Natural killer cell (primary cell): ENCODE measurements at places on chromosomes 4 and X.

DNA sequence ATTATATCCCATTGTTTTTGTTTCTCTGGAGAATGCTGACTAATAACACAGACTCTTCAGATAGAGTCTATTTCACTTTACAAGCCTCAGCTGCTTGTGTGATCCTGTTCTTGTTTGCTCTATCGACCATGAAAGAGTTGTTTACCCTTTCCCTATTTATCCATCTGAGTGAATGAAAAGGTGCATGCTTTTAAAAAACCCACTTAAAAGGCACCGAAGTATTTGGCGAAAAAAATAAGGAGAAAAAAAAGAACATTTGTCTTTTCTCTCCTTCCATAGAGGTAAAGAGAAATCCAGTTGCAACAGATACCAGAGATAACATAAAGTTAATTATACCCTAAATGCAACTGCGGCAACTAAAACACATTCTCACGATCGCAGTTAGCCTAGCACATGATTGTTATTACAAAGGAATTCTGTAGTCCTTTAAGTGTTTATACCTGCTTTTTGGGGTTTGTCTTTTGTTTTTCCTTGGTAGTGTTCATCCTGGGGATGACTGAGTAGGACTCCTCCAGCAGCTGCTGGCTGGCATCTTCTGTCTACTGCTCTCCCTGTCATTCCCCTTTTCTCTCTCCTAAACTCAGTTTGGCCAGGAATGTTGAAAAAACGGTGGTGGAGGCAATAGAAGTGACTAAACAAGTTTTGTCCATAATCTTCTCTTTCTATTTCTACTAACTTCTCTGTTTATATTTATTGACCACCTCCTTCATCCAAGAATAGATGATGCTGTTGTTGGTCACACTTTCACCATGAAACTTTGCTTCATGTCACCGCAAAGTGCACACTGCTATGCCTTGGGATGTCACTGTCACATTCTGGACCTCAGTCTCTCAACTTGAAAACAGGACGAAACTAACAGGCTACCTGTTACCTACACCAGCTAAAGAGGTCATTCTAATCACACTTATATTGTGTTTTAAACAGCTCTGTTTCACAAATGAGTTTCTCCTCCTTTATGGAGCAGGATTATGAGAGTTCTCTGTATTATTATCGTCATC, 41.9 kb upstream of the FRAS1 start:
- DNase-seq = no peak

DNA sequence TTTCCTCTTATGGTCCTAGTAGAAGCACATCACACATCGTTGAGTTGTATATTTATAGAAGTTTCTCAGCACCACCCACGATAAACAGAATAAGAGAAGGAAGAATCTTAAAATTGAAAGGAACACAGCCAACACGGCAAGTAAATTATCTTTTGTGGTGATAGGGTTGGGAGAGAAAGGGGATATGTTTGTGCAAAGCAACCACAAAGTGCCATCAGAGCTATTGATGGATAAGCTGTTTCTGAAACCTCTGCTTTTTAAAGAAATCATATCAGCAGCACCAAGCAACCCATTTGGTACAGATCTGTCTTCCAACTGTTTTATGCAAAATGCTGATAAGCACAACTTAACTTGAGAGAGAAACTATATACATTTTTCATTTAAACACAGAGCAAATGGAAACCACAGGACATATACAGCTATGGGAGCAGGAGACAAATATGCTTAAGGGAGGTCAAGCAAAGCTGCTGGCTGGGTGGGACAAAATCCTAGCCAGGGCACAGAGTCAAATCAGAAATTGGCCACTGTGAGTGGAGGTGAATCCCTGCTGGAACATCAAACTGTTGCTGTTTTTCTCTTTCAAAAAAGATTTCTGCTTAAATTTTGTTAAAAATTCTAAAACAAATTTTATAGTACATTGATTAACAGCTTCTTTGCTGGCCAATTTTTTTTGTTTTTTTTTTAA, 194.0 kb upstream of the HHIP start:
- no peak for DNase-seq

DNA sequence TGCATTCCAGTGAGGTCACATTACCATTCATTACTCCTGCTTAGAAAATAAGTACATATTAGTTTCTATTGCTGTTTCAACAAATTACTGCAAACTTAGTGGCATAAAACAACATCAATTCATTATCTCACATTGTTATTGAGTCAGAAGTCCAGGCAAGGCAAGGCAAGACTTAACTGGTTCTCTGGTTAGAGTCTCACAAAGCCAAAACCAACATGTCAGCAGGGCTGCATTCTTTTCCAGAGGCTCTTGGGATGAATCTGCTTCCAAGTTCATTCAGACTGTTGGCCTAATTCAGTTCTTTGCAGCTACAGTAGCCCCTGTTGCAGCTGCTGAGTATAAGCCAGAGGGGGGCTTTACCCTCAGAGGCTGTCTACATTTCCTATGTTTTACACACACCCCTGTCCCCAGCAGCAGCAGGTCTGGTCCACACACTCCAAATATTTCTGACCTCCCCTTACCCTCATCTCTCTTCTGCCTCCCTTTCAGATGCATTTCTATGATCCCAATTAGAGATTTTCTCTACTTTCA, 892.1 kb upstream of the EPHA5 start:
- DNase-seq = no peak

DNA sequence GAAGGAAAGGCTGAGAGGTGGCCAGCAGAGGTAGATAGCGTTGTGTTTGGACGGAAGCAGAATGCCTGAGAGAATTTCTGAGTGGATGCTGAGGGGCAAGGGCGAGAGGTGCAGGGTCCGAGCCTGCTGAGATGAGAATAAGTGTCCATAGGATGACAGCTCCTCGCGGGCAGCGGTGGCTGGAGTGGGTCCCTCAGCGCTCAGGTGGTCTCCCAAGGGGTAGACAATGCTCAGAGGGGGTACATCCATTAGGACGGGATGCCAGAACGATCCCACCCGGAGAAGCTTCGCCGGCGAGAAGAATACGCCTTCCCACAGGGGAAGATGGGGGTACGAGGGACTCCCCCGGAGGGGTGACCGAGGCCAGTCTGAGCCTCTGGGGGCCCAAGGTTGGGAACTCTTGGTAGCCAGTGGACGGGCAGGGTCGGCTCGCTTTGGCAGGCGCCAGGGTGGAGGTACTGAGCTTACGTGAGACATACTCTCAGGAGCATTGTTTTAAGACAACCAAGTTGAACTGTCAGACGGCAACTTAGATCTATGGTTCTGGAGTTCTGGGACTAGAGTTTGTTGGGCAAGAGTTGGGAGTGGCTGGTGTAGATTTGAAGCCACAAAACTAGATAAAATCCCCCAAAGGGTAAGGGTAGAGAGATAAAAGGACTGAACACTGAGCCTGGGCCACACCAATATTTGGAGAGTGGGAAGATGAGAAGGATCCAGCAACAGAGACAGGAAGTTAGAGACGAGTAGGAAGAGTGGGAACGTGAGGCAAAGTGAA, 15.8 kb downstream of the BRCC3 start:
- no peak for DNase-seq

DNA sequence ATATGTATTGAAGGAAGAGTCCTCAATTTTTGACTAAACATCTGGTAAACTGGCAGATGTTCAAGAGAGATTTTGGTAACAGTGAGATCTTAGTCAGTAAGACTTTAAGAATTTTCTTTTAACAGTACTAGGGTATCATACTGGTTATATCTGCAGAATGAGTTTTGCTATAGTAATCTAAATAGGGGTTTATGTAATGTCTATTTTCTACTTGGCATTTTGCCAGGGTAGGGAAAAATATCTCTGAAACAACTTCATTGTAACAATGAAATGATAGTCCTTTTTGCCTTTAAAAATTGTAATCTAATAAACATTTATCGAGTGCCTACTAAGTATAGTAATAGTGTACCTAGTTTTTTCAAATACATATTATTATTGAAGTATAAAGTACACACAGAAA, 32.1 kb downstream of the XK start:
- DNase-seq = no peak

DNA sequence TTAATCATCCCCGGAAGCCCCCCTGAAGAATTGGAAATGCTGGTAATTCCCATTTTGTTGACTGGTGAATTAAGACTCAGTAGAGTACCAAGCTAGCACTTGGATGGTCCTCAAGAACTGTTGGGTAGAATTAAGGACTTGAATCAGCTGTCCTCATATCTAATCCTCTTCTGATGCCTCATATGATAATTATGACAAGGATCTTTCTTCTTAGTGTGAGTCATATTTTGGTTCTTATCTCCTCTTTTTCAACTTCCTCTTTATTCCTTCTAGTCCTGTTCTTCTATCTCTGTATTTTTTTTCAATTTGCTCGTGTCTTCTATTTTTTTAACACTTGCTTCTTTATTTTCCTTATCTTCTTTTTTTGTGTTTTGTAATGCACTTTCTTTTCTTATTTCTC, 206.3 kb upstream of the ANXA3 start:
- DNase-seq = no peak

- no peak for DNase-seq
These were observed 25.5 kb upstream of the FHL1 start for GRCh38 chrX:136121788-136122187.

DNA sequence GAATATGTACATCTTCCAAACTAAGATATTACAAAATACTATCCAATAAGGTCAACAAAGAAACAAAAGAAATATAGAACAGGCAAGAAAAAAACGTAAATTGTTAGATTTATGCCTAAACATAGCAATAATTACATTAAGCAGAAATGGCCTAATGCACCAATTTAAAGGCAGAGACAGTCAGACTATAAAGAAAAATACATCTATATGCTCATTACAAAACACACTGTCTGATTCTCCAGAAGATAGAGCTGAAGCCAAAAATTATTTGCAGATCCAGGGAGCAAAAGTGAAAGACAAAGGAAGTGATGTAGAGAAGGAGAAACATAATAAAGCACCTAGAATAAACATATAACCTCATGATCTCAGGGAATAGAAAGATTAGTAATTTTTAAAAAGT, 246.9 kb downstream of the PAPSS1 start:
- no peak for DNase-seq

DNA sequence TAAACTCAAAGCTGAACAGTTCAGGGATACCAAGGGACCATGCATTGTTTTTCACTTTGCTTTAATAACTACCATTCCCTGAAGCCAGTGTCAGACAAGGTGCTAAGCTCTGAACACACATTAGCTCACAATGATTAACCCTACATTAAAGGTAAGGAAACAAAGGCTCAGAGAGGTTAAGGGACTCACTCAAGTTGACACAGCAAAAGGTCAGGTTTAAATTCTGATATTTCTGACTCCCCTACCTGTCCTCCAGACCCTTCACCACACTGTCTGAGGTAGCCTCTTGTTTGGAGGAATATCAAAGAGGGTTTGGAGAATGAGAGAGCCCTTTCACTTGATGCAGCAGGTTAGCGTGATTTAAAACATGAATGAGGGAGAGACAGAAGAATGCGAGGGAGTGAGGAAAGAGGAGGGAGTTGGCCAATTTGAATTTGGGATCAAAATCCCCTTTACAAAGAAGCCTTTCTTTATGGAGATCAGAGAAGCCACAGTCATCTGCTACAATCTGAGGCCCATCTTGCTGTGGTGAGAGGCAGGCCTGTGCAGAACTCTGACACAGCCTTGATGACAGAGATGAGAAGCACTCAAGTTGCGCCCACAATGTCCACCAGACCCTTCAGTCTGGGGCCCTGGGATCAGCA, 103.5 kb downstream of the FHDC1 start:
- no peak for DNase-seq

DNA sequence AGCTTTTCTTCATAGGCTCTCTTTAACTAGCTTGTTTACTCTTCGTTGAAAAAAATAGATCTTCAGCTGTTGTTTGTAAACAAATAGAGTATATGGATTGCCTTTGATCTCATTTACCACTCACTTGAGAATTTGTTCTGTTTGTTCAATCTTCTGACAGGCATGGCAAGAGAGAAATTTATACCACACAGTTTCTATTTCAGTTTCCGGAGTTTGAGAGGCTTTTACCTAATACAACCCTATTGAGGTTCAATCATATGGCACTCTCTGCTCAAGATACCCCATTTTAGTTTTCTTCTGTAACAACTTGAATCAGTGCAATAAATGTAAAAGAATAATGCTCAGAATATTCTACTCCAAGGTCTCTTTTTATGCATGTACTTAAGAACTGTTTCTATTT, 148.0 kb downstream of the EMCN start:
- no peak for DNase-seq

DNA sequence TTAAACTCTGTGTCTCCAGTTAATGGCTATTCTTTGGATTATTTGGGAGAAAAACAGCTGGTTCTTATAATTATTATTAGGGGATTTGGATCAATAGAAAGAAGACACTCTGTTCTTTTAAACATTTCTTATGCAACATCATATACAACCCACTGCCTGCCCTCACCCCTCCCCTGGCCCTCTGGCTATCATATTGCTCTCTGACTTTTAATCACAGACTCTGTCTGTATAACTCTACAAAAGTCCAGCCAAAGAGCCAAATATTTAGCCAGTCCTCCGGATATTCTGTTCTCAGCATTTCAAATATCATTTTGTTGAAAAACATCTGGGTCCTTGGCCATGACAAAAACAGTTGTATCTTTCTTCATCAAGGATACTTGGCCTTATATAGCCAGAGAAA, 19.0 kb upstream of the PACRGL start:
- DNase-seq = no peak

DNA sequence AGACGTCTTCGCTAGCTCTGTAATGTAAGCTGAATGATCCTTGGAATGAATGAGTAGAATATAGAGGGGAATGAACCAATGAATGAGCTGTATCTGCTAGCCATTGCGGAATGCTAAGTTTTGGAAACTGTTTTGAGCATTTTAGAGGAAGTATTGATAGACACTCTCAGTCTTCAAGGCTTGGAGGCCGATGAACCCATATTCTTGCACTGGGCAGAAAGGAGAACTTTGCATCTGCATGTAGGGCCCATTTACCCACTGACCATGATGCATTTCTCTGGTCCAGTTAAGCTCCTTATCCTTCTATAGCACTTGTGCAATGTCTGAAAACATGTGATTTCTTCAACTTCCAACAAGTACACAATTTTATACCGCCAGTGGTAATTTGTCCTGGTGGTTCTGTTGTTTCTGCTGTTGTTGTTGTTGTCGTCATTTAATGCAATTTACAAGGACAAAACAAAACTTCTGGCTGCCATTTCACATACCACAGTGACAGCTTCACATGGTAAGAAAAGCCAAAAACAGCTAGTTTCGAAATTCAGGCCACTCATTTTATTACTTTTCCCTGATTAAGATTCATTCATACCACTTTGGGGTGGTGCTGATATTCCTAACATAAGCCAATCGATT, 85.0 kb upstream of the MTM1 start:
- DNase-seq = no peak

- DNase-seq = no peak
These were observed 81.5 kb downstream of the CLDN34 start for GRCh38 chrX:10048707-10049106.

- DNase-seq = no peak
These were observed 415.1 kb downstream of the FAM133A start for GRCh38 chrX:94089149-94089548.

DNA sequence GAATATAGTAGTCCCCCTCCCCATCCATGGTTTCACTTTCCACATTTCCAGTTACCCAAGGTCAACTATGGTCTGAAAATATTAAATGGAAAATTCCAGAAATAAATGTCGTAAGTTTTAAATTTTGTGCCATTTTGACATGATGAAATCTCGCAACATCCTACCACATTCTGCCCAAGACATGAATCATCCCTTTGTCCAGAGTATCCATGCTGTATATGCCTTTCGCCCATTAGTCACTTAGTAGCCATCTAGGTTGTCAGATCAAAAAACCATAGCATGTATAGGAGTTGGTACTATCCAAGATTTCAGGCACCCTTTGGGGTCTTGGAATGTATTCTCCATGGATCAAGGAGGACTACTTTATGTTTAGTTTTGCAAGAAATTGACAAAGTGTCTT, 8.3 kb downstream of the PRRG1 start:
- DNase-seq = no peak
